ENCODE measurements at places on chromosomes 5 and 9. TPM values are rescaled to one million over a fixed set of nuclear protein-coding genes. Genes with fewer than 3 reads are reported as not detected.

DNA sequence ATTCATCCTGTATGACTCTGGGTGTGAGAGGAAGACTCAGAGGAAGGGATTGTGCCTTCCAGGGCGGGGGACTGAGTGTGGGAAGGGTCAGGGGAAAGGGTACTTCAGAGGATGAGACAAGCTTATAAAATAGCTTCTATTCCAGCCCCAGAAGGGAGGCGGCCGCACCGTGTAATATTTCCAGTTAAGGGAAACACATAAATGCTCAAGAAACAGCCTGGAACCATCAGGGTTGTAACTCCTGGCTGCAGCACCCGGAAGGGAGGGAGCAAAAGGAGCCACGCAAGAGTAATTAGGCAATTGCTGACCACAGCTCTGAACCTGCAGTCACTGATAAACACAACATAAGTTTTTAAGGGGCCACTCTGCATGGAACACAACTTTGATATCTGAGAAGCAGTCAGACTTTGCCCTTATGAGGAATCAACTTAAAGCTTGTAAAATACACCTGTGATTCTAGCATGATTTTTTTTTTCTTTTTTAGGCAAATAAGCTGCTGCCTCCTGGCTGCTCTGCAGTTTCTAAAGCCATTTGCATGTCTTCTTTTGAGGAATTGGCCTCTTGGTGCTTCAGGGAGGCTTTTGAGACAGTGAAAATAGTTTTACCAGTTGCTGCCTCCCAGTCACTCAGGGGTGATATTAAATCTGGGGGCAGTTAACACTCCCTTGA is 382.7 kb downstream of the ENC1 start:
- no peaks in the 10 kb centered on the region for H3K36me3 ChIP-seq
- no peaks in the 10 kb centered on the region for H3K27me3 ChIP-seq
- H3K4me3 ChIP-seq, result no peak overlapping the region
- H3K4me1 ChIP-seq, result peaks cover 27% of the 10 kb centered on the region

The SPARC gene
- polyA plus RNA-seq, result 57.1 TPM

DNA sequence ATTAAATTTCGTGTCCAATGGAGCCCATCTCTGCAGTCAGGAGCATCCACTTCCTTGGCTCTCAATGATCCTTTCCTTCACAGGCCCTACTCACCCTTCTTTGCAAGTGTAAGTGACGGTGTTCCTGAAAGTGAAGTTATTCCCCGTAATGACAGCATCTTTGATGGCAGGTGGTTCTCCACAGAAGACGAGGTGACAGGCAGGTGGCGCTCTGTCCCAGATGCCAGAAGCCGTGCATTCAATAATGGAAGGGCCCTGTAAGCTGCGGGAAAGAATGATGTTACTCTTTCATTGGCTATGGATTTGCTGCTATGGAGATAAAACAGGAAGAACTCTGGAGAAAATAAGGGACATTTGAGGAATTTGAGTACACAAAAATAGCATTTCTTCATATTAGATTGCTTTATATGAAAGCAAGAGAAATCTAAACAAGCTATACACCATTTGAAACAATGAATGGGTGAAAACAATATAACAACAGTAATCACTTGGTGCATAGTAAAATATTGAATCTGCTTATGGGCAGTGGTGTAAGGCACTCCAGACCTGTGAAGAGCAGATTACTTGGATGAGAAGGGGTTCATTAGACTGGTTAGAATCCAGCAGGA is 89.9 kb upstream of the TXNDC8 start:
- no peaks in the 10 kb centered on the region for H3K4me1 ChIP-seq
- peak; percentile 33 for DNase-seq
- no peaks in the 10 kb centered on the region for H3K27me3 ChIP-seq
- no peaks in the 10 kb centered on the region for H3K36me3 ChIP-seq
- H3K4me3 ChIP-seq, result no peak overlapping the region
- H3K27ac ChIP-seq, result no peak overlapping the region

The NTRK2 gene
- 6.6 TPM for polyA plus RNA-seq

GRCh38 chr5:13591621-13592020 is 352.9 kb downstream of the DNAH5 start:
- H3K4me3 ChIP-seq, result no peak overlapping the region
- DNase-seq, result no peak
- no peaks in the 10 kb centered on the region for H3K36me3 ChIP-seq

DNA sequence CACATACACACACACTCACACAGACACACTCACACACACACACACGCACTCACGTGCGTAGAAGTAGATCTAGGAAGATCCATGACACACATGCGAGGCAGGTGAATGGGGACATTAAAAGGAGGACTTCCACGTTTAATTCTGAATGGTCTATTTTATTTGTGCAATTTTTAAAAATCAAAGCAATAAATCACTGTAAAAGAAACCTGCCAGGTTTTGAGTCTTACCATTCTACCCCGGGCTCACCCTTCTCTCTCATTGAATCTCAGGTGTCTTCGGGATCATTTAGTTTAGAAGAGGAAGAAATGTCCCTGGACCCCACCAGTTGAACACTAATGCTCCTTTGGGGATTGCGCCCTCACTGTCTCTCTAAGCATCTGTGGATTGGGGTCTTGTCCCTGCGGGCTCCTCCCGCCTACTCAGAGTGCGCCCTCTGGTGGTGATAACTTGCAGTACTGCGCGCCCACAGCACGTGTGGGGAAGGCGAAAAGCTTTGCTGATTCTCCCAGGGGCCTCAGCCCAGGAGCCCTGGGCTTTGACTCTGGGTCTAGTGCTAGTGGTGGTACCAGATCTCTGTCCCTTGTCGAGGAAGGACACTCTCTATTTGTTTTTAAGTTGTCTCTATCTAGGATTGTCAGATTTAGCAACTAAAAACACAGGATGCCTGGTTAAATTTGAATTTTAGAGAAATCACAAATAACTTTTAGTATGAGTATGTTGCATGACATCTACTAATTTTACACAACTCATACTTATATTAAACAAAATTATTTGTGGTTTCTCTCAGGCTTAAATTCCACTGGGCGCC is 34.8 kb downstream of the BOD1 start:
- DNase-seq, result no peak
- no peaks in the 10 kb centered on the region for H3K36me3 ChIP-seq
- no peak overlapping the region for H3K4me3 ChIP-seq
- H3K27me3 ChIP-seq, result no peaks in the 10 kb centered on the region
- no peak overlapping the region for H3K27ac ChIP-seq
- no peaks in the 10 kb centered on the region for H3K4me1 ChIP-seq

The BHMT gene
- not detected for polyA plus RNA-seq

GRCh38 chr9:80878556-80878955 is 810.8 kb downstream of the TLE1 start:
- no peaks in the 10 kb centered on the region for H3K4me1 ChIP-seq
- H3K4me3 ChIP-seq, result no peak overlapping the region
- H3K36me3 ChIP-seq, result no peaks in the 10 kb centered on the region
- H3K27me3 ChIP-seq, result no peaks in the 10 kb centered on the region

DNA sequence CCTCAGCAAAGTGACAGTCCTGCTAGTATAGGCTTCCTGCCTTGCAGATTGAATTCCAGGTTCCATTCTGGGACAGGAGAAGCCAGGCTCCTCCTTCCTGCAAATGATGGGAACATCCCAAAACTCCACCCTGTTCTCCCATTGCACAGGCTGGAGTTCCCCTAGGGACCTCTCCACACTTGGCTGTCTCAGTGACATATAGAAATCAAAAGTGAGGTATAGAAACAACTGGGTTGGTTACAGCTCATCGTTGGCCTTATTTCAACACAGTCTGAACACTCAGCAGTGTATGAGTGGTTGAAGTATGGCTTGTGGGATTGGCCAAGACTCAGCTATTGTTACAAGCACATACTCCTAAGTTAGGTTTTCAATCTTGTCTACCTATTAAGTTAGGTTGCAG is 157.8 kb upstream of the FTMT start:
- no peak overlapping the region for H3K4me3 ChIP-seq
- H3K36me3 ChIP-seq, result no peaks in the 10 kb centered on the region
- no peak overlapping the region for H3K27ac ChIP-seq

- H3K27me3 ChIP-seq, result no peaks in the 10 kb centered on the region
- no peaks in the 10 kb centered on the region for H3K36me3 ChIP-seq
- no peak overlapping the region for H3K4me3 ChIP-seq
- no peak for DNase-seq
- no peak overlapping the region for H3K27ac ChIP-seq
These were observed 201.9 kb downstream of the ZNF608 start for GRCh38 chr5:124544366-124545055.

- no peaks in the 10 kb centered on the region for H3K4me1 ChIP-seq
- H3K36me3 ChIP-seq, result no peaks in the 10 kb centered on the region
- no peaks in the 10 kb centered on the region for H3K27me3 ChIP-seq
- no peak overlapping the region for H3K4me3 ChIP-seq
- H3K27ac ChIP-seq, result no peak overlapping the region
- peak; percentile 21 for DNase-seq
These were observed 871.7 kb upstream of the TYRP1 start for GRCh38 chr9:11821306-11821975.

- no peaks in the 10 kb centered on the region for H3K4me1 ChIP-seq
- no peak overlapping the region for H3K27ac ChIP-seq
- DNase-seq, result no peak
- H3K36me3 ChIP-seq, result no peaks in the 10 kb centered on the region
- no peaks in the 10 kb centered on the region for H3K27me3 ChIP-seq
- H3K4me3 ChIP-seq, result no peak overlapping the region
These were observed 220.9 kb downstream of the IRX2 start for GRCh38 chr5:2530609-2531008.

The LARP1 gene
- 35.8 TPM for polyA plus RNA-seq

- no peaks in the 10 kb centered on the region for H3K27me3 ChIP-seq
- DNase-seq, result no peak
- H3K4me1 ChIP-seq, result no peaks in the 10 kb centered on the region
- H3K4me3 ChIP-seq, result no peak overlapping the region
- no peak overlapping the region for H3K27ac ChIP-seq
These were observed 370.0 kb downstream of the ZSWIM6 start for GRCh38 chr5:61701877-61702602.

- no peak overlapping the region for H3K27ac ChIP-seq
- no peaks in the 10 kb centered on the region for H3K27me3 ChIP-seq
- peaks cover 3% of the 10 kb centered on the region for H3K4me1 ChIP-seq
- no peaks in the 10 kb centered on the region for H3K36me3 ChIP-seq
- no peak overlapping the region for H3K4me3 ChIP-seq
These were observed 50.8 kb downstream of the ITGA1 start for GRCh38 chr5:52838326-52839015.

GRCh38 chr9:118236625-118237024 is 532.4 kb downstream of the TLR4 start:
- no peaks in the 10 kb centered on the region for H3K4me1 ChIP-seq
- no peaks in the 10 kb centered on the region for H3K27me3 ChIP-seq
- H3K36me3 ChIP-seq, result no peaks in the 10 kb centered on the region

DNA sequence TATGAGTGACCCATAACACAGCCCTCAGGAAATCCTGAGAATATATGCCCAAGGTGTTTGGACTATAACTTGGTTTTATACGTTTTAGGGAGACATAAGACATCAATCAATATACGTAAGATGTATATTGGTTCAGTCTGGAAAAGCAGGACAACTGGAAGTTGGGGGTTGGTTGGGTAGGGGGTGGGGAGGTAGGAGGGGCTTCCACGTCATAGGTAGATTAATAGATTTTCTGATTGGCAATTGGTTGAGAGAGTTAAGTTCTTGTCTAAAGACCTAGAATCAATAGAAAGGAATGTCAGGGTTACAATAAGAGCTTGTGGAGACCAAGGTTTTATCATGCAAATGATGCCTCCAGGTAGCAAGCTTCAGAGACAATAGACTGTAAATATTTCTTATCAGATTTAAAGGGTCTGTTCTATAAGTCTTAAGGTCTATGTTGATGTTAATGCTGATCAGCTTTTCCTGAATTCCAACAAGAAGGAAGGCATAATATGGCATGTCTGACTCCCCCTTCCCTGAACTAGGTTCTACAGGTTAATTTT is 2267.7 kb upstream of the ACO1 start:
- H3K36me3 ChIP-seq, result no peaks in the 10 kb centered on the region
- no peaks in the 10 kb centered on the region for H3K27me3 ChIP-seq
- H3K4me1 ChIP-seq, result no peaks in the 10 kb centered on the region
- no peak overlapping the region for H3K4me3 ChIP-seq
- DNase-seq, result no peak

The NEUROG1 gene
- polyA plus RNA-seq, result not detected

- DNase-seq, result no peak
- no peak overlapping the region for H3K4me3 ChIP-seq
- H3K27me3 ChIP-seq, result no peaks in the 10 kb centered on the region
- H3K36me3 ChIP-seq, result no peaks in the 10 kb centered on the region
- H3K4me1 ChIP-seq, result no peaks in the 10 kb centered on the region
These were observed 92.2 kb downstream of the PDE8B start for GRCh38 chr5:77302653-77303052.

GRCh38 chr5:52734557-52734956 is 53.2 kb upstream of the ITGA1 start:
- no peak for DNase-seq
- no peaks in the 10 kb centered on the region for H3K4me1 ChIP-seq
- no peak overlapping the region for H3K27ac ChIP-seq
- no peaks in the 10 kb centered on the region for H3K27me3 ChIP-seq
- H3K4me3 ChIP-seq, result no peak overlapping the region

GRCh38 chr5:147737921-147738320 is 44.6 kb downstream of the JAKMIP2 start:
- H3K36me3 ChIP-seq, result no peaks in the 10 kb centered on the region
- no peak overlapping the region for H3K27ac ChIP-seq
- H3K4me1 ChIP-seq, result no peaks in the 10 kb centered on the region
- H3K27me3 ChIP-seq, result no peaks in the 10 kb centered on the region
- no peak overlapping the region for H3K4me3 ChIP-seq

- H3K27me3 ChIP-seq, result no peaks in the 10 kb centered on the region
- H3K4me1 ChIP-seq, result peaks cover 3% of the 10 kb centered on the region
- H3K36me3 ChIP-seq, result no peaks in the 10 kb centered on the region
- H3K4me3 ChIP-seq, result no peak overlapping the region
- no peak overlapping the region for H3K27ac ChIP-seq
These were observed 272.0 kb downstream of the ARHGAP26 start for GRCh38 chr5:143041972-143042770.

DNA sequence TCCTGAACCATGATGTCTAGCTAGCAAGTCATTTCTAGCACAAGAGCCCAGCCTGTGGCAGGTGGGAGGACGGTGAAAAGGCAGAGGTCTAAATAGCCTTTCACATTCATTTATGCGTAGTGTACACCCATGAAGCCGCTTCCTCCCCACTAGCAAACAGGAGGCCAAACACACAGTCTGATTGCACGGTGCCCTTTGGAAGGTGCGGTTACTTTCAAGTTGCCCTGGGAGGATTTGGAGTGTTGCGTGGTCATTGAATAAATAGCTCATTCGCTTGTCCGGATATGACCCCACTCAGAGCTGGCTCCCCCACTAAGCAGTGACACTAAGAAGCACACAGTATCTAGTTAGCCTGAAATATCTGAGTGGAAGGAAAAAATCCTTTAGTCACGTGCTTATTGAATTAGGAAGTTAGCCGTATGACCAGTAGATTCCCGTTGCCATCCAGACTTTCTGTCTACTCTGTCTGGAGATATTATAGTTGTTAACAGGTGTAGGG is 664 bp upstream of the ARSB start:
- peak overlapping the region; percentile 68 for H3K4me3 ChIP-seq
- DNase-seq, result no peak
- H3K27me3 ChIP-seq, result no peaks in the 10 kb centered on the region
- H3K4me1 ChIP-seq, result peaks cover 21% of the 10 kb centered on the region
- H3K27ac ChIP-seq, result peak overlapping the region; percentile 91

GRCh38 chr5:119919279-119919678 is 289.9 kb downstream of the FAM170A start:
- H3K4me3 ChIP-seq, result no peak overlapping the region
- no peaks in the 10 kb centered on the region for H3K27me3 ChIP-seq
- no peak overlapping the region for H3K27ac ChIP-seq
- H3K4me1 ChIP-seq, result no peaks in the 10 kb centered on the region
- H3K36me3 ChIP-seq, result no peaks in the 10 kb centered on the region

The EDIL3 gene
- polyA plus RNA-seq, result 9.7 TPM

The OBP2B gene
- not detected for polyA plus RNA-seq

- no peaks in the 10 kb centered on the region for H3K27me3 ChIP-seq
- peak; percentile 64 for DNase-seq
- H3K27ac ChIP-seq, result peak overlapping the region; percentile 92
- H3K4me3 ChIP-seq, result peak overlapping the region; percentile 82
These were observed 1.1 kb upstream of the SPIN1 start for GRCh38 chr9:88387036-88387551.
